ENCODE measurements at places on chromosomes 2 and 18.
A peak's percentile ranks its signal among the peaks of the same experiment; 100 is the strongest.

DNA sequence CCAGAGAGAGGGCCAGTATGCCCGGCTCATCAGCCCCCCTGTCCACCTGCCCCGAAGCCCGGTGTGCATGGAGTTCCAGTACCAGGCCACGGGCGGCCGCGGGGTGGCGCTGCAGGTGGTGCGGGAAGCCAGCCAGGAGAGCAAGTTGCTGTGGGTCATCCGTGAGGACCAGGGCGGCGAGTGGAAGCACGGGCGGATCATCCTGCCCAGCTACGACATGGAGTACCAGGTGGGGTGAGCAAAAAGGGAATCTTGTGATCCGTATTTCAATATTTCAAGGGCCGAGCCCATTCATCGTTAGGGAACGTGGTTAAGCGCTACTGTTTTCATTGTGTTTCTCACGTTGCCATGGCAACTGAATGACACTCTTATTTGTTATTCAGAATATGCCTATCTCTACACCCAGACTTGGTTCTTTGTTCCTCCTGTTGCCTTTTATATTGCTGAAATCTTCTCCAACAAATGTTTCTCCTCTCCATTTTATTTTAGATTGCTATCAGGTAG, 81.5 kb downstream of the NRP2 start:
- DNase-seq, result peak; percentile 91

GRCh38 chr2:33366473-33366872, 110.0 kb upstream of the RASGRP3 start:
- DNase-seq, result no peak

DNA sequence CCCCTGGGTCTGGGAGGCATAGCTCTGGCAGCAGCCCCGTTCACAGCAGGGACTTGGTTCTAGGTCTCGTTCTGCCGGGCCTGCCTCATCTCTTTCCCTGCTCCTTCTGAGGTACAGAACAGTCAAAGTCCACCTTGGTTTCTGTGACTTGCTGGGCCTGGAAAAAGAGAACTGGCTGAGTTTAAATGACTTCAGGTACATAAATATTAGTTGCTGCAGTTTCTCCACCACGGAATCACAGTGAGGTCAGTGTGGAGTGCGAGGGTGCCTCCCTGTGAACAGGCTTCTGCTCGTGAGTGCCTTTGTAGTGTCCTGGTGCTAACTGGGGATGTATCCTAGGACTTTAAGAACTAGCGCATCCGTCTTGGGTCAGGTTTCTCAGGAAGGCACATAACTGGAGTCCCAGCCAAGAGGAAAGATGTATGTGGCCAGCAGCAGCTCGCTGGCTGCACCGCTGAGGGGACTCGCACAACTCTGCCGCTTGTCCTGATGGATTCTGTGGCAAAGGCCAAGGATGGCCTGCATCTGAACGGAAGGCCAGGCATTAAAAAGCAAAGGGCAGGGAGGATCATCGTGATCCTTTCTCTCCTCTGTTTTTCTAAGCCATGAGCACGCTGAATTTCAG, 188.6 kb downstream of the SH3RF3 start:
- DNase-seq, result no peak

- no peak for DNase-seq
Measured at GRCh38 chr18:66457245-66457644, 146.6 kb downstream of the CDH19 start.

- DNase-seq, result no peak
Measured at GRCh38 chr18:31058897-31059296, 16.4 kb upstream of the DSC3 start.

GRCh38 chr18:31683106-31683505, 1.3 kb downstream of the B4GALT6 start:
- DNase-seq, result no peak

DNA sequence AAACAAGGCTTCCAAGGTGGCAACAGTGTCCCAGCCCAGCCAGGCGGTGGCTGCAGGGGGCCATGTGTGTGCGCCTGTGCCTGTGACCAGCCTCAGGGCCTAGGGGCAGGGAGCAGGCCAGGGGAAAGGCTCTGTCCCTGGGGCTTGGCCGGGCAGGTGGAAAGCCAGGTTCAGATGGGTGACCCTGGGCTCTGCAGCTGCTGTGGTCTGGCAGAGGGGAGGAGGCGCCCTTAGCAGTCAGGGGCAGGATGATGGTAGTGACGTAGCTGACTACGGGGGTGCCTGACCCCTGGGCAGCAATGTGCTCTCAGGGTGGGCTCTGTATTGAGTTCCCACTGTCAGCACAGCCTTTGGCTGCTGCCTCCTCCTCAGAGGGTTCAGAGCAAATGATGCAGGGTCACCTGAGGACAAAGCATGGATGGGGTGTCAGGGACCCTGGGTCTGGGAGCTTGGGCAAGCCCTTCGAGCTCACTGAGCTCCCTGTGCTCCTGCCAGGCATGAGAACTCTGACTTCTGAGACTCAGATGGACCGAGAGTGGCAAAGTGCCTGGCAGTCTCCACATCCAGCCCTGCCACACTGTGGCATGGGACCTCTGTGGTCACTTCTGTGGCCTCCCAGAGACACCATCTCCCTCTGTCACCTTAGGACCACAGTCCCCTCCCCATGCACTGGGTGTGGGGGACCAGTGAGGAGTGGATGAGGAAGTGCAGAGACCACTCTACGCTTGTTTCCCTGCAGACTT, 56.6 kb upstream of the ALPP start:
- no peak for DNase-seq

DNA sequence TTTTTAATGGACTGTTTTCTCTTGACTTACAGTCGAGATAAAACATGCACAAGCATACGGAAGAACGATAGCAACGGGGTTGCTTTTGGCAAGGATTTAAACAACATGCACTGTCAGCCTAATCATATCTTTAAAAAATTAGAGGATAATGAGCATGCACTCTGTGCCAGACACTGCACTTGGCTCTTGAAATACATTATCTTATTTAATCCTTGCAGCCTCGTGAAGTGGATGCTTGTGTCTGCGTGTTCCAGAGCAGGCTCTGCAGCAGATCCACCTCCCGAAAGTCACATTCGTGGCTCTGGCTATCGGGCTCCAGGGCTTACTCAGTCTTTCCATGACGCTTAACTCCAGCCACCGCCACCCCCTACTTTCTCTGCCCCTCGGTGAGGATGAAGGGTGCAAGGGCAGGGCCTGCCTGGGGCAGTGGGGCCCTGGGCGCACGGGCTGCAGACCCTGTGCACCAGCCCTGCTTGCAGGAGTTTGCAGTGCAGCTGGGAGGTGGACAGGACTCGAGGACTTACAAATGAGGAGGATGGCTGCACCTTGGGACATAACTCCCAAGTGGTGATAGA, 61.7 kb downstream of the ACKR3 start:
- DNase-seq, result peak; percentile 72

GRCh38 chr2:174833737-174834136, 69.5 kb upstream of the CHRNA1 start:
- no peak for DNase-seq

GRCh38 chr2:10732924-10733565, 11.6 kb downstream of the ATP6V1C2 start:
- no peak for DNase-seq

GRCh38 chr2:206443735-206444527, 599 bp downstream of the ADAM23 start:
- no peak for DNase-seq

GRCh38 chr2:38557981-38558380, 44.7 kb downstream of the HNRNPLL start:
- DNase-seq, result no peak

DNA sequence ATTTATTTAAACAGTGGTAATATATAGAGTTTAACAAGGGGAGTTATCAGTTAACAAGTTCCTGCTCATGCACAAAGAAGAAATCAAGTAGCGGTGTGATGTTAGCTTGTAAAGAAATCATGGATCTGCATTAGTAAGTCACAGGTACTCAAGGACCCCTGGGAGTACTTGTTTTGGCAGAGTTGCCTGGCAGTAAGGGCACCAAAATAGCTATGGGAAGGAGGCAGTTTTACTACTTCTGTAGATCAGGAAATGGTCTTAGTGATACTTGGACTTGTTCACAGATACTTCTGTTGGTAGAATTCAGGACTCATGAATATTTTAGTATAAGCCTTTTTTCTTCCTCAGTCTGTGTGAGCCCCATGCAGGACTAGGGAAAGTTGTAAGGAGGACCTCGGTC, 107.3 kb upstream of the IL1R2 start:
- DNase-seq, result no peak

DNA sequence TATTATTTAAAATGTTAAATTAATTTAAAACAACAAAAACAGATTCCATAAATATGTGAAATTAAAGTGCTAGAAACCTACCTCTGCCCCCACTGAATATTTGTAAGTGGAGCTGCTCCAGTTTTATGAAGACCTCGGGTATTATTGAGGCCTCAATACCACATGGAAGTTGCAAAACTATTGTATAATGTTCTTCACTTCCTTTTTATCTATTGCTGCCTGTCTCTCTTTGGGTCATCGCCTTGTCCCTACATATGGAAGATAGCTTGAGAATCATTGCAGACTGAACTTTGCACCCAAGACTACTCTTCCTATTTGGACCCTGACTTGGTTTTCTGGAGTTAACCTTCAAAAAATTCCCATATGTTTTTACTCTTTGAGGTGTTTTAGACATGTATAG, 212.1 kb upstream of the NETO1 start:
- DNase-seq, result no peak

- DNase-seq, result peak; percentile 13
Measured at GRCh38 chr2:143514413-143514812, 385.2 kb downstream of the ARHGAP15 start.

DNA sequence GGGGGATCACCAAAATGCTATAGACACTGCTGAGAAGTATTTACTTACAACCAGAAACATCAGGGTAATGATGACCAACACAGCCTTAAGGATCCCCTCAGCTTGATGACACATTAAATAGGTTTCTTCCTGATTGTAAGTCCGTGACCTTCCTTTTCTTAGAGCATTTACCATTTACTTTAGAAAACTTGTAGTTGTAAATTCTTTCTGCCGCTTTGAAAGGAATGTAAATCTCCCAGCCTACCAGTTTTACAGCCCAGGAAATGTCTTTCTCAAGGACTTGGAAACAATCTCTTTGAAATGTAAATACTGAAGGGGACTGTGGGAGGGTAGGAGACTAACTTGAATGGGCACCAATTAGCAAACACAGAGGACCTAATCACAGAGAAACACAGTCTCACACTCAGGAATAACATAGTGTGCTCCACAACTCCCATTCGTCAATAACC, 278.6 kb downstream of the DSC3 start:
- no peak for DNase-seq

DNA sequence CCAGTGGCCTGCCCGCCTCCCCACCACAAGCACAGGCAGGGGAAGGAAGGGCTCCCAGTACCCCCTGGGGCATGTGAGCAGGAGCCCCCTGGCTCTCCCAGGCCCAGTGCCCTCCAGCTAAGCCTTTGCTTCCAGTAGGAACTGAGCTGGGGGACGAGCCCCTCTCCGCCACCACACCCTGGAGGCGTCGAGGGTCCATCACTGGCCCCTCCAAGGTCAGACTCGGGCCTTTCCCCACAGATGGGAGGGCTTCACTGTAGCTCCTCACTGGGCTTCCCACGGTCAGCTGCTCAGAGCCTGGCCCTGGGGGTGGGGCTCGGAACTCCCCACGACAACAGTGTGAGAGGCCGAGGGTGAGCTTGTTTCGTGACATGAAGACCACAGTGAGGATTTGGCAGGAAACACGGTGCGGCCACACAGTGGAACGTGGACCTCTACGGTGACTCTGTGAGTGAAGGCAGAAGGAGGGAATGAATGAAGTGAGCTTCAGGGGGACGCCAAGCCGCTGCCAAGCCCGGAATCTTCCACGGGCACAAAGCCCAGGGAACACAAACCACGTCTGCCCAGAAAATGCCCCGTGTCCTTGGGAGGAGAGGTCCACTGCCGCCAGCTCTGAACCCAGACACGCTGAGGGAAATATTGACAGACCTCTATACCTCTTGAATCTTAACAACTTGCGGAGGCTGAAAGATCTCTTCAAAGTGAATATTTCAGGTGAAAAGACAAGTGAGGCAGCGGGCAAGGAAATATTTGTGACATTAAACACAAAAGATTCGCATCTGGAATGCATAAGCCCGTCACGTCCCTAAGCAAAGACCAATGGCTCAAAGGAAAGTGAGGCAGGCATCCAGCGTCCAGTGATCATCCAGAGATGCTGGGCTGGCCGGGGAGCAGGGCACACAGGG, 144.8 kb upstream of the GPC1 start:
- DNase-seq, result no peak

DNA sequence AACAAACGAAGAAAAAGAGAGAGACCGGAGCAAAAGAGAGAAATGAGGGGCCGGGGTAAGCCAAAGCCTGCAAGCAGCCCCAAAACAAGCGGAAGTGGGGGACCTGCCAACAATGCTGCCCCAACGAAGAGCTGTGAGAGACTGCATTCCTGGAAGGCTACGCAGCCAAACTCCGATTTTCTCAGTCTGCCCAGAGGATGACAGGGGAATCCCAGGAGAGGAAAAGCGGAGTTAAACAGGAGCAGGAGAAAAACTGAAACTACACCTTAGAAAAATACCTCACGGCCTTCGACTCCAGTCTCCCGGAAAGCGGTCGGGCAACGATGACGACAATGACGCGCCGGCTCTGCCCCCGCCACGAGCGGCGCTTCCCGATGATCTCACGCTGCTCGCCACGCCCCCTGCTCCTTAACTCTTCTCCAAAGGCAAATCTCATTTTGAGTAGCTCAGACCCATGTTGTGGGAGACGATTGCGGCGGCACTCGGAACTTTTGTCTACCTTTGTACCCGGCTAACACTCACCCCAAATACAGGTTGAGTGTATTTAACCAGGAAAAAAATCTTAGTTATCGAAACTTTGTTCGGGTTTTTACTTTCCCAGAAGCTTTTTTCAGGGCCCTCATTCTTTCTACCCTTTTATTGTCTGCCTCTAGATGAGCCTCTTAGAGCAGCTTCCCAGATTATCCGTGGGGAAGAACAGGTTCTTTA, at the start of gene C1D:
TSS of gene C1D (minus strand) at position 325 of the 708 bp plus-strand sequence. CDS start 15,694 bp downstream, outside the sequence.
- peak; percentile 85 for DNase-seq

DNA sequence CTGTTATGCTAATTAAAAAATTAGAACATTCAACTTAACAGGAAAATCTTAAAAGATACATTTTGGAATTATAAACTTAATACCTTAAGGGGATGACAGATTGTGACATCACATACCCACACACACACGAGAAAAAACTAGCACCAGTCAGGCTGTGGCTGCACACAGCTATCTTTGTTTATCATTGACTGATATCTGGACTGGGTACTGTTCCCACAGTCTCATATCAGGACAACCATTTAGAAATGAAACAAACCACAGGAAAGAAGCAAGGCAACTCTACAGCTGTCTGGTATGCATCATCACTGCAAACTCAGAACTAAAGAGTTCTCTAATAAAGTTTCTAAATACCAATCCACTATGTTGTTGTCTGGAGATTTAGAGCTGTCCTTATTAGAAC, 210.9 kb upstream of the SMAD7 start:
- peak; percentile 97 for DNase-seq
